ENCODE measurements at places on chromosomes 6 and 20. TPM values are rescaled to one million over a fixed set of nuclear protein-coding genes. Genes with fewer than 3 reads are reported as not detected.

The FOXS1 gene
- not detected for total RNA-seq

The BCAS4 gene
- 17.6 TPM for total RNA-seq

The LY6G6F gene
- total RNA-seq = not detected

The OLIG3 gene
- not detected for total RNA-seq

The TRIM26 gene
- total RNA-seq = 60.0 TPM

The ULBP2 gene
- total RNA-seq = not detected

The TGM3 gene
- not detected for total RNA-seq

The ECT2L gene
- total RNA-seq = not detected

The HLA-DRB1 gene
- total RNA-seq = 14.2 TPM

The SLA2 gene
- total RNA-seq = 29.9 TPM

The RUNX2 gene
- 26.6 TPM for total RNA-seq

The ANKRD66 gene
- not detected for total RNA-seq

The TCP11 gene
- total RNA-seq = not detected

The CCN5 gene
- total RNA-seq = not detected

The PI16 gene
- 5.8 TPM for total RNA-seq

The CALHM6 gene
- 2.4 TPM for total RNA-seq

The SLC35A1 gene
- total RNA-seq = 26.2 TPM

The FAM209A gene
- 4.2 TPM for total RNA-seq

The VSTM2L gene
- total RNA-seq = not detected

The SLC12A5 gene
- total RNA-seq = not detected

The OR12D3 gene
- not detected for total RNA-seq

The RBM38 gene
- total RNA-seq = 79.6 TPM

The ADAM33 gene
- not detected for total RNA-seq

The HCRTR2 gene
- not detected for total RNA-seq

The SNAP25 gene
- total RNA-seq = not detected

The ZHX3 gene
- 5.2 TPM for total RNA-seq

The XKR7 gene
- total RNA-seq = not detected

The PRL gene
- not detected for total RNA-seq

The CGA gene
- total RNA-seq = not detected

Data from CD4-positive, alpha-beta memory T cell (primary cell).